ENCODE measurements at places on chromosomes 3 and 15.

DNA sequence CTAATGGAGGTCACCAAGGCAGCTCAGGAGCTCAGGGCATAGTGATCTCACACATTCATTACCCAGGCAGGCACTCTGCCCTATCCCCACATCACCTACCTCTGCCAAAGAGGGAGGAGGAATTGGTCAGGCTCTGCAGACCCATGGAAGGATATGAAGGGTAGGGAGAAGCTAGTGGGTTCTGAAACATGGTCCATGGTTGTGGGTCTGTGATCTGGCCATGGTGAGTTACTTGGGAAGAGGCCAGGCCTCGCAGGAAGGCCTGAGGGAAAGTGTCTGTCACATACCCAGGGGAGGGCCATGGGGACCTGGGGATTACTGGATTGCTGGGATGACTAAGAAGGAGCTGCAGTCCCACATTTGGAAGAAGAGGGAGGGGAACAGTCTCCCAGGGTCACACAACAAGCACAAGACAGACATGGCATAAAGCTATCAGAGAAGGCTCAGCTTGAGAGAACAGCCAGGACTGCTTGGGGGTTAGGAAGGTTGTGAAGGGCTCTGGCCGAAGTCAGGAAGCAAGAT, 1.4 kb upstream of the PRSS50 start:
- no peak for DNase-seq

DNA sequence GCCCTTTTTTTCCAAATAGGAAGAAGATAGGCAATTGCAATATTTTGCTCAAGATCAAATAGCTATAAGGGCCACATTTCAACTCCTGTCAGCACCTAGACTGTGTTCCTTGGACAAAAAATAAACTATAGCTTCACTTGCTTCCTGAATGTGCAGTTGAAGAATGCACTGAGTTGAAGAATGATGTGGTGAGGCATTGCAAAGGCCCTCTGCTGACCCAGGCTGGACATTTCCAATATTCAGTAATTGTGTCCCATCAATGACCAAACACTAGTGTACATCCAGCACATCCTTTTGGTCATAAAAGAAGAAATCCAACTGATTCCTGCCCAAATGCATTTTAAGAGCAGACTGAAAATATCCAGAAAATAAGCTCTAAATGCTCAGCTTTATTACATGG, 424.8 kb upstream of the TGFBR2 start:
- no peak for DNase-seq

GRCh38 chr3:33438881-33439545, 1.2 kb downstream of the UBP1 start:
- DNase-seq, result peak; percentile 59

DNA sequence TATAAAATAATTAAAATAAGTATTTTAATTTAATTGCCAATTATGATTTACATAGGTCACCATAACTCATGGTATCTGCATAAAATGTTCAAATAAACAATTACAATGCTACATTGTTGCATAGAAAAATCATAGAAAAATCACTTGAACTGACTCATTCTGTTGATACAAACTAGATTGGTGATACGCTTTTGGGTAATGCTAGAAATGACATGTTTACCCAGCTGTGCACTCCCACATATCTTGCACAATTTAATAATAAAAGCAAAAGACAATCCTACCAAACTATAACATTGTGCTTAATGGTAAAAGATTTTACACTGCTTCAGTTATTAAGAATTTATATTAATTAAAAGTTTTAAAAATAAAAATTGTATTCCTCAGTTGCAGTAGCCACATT, 45.8 kb upstream of the FBXL22 start:
- DNase-seq, result peak; percentile 62

- no peak for DNase-seq
Measured at GRCh38 chr15:26691249-26691648, 81.6 kb downstream of the GABRB3 start.

GRCh38 chr3:64533617-64534317, 154.0 kb downstream of the ADAMTS9 start:
- DNase-seq, result peak; percentile 10

DNA sequence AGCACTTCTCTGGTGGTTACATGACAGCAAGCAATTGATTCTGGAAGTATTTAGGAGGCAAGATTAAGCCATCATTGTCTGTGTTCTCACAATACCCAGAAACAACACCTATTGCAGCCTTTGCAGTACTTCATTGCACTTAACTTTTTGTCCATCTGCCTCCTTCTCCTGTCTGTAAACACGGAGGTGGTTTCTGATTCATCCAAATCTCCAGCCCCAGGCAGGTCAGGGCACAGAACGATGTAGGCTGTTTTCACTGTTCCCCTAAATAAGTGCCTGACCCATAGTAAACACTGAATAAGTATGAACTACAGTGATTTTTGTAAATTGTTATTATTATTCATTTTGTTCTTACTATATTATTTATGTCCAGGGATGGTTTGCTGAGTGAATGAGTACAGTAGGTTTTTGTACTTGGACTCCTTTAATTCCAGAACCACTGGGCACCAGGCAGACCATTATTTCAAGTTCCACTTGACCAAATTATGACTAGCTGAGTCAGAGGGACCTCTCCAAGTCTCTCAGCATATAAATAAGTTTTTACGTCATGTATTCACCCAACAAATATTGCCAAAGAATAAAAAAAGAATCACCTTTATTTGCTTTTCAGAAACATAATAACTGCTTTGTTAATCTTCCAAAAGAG, 283.3 kb upstream of the TRIM42 start:
- DNase-seq, result no peak

DNA sequence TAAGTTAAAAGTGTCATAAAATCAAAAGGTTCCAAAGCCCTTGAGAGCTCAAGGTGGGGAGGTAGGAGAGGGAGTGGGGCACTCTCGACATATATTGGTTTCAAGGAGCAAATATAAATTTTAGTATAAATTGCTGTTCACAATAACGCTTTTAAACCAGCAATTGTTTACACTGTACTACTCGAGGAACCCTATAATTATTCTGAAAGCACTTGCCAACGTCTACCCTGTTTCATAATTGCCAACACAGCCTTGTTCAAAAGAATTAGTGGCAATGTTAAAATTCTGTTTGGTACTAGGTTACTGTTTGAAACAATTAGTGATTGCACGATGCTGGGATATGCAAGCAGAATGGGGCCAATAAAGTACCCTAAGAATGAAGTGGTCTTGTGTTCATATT, 76.3 kb upstream of the ICE2 start:
- DNase-seq, result no peak

- no peak for DNase-seq
Measured at GRCh38 chr15:97566961-97567360, 393.5 kb upstream of the ARRDC4 start.

DNA sequence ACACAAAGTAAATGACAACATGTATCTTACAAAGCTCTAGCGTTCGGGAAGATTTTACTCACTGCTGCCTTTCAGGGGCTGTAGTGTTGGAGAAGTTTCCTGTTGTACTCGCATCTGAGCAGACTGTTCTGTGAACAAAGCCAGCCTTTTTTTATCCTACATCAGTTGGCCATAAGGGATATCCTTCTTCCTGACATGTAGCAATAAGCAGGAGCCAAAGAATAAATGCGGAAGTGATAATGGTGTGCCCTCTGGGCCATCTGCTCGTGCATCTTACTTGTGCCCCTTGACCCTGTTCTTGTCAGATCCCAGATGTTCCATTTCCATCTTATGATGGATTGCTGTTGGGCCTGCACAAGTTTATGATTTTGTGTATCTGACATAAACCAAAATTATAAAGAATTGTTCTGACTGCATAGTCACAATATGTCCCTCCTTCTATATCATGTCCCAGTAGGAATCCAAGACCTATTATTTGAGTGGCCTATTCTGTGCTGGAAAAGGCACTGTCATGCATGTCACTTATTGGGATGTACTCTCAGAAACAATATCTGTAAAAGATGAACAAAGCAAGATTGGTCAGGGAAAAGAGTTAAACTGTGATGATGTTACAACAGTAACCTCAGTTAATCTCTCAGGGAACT, 631.3 kb downstream of the NSUN3 start:
- no peak for DNase-seq

GRCh38 chr15:37921527-37922385, 12.7 kb upstream of the TMCO5A start:
- DNase-seq, result no peak

DNA sequence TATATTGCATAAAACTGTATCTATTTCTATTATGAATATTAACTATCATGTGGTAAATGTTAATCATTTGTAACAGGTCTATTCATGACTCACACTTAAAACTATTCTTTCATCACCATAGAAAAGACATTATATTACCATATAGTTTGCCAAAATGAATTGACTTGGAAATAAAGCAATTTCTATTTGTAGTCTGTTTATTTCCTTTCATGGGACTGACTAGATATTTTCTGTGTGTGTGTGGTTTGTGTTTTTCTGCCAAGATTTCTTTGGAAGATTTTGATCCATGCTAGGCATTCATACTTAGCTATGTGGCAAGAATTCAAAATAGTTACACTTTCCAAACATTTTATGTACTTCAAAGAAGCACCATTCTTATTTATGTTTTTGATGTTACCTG, 522.5 kb upstream of the AGTR1 start:
- no peak for DNase-seq

- peak; percentile 32 for DNase-seq
Measured at GRCh38 chr3:16841904-16842271, 42.9 kb upstream of the PLCL2 start.

DNA sequence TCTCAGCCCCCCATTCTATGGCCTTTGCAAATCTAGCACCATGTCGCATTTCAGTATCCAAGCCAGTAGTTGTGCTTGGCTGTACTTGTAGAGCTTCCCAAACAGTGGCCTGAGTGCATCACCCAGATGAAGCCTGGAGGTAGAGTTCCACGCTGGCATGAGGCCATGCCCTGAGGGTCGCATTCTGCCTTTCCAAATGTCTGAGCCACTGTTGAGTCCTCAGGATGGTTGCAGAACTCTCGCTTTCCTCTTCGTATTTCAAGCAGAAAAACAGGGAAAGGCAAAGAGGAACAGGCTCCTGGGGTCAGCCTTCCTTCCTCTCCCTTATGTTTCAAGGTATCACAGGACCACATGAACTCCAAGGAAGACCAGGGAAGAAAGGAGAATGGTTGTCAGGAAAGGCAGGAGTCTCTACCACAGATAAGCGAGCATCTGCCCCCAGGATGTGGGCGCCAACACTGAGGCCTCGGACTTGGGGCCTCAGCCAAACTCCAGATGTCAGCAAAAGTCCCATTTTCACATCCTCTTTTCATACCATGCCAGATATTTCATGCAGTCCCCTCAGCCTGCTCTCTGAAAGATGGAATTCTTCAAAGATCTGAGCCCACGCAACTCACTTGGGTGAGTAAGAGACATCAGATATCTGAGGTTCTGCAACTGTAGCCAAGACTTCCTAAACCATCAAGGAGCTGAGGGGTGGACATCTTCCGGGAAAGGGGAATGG, 19.4 kb upstream of the PRR20G start:
- peak; percentile 95 for DNase-seq

GRCh38 chr3:177089901-177090300, 107.4 kb downstream of the TBL1XR1 start:
- peak; percentile 11 for DNase-seq

- DNase-seq, result no peak
Measured at GRCh38 chr15:25667829-25668228, 195.3 kb downstream of the ATP10A start.

- DNase-seq, result no peak
Measured at GRCh38 chr3:55146216-55146615, 218.4 kb upstream of the LRTM1 start.

- DNase-seq, result no peak
Measured at GRCh38 chr3:127182848-127183714, 9.8 kb upstream of the PRR23E start.

- DNase-seq, result no peak
Measured at GRCh38 chr3:4355401-4356219, 52.4 kb downstream of the SETMAR start.

GRCh38 chr3:79418855-79419621, 348.8 kb downstream of the ROBO1 start:
- DNase-seq, result no peak

DNA sequence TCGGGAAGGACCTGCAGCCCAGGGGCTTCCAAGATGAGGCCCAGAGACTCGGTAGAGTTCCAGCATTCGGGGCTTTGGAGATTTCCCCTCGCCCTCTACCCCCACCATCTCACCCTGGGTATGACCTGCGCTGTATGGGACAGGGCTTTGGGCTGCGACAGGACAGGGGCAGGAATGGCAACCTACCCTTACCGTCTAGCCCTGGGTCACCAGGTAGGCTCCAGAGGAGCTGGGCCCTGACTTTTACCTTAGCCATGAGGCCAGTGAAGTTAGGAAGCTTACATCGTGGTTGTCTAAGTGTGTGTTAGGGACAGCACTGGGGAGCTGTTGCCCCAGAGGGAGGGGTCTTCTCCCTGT, 683 bp downstream of the PPM1M start:
- no peak for DNase-seq

DNA sequence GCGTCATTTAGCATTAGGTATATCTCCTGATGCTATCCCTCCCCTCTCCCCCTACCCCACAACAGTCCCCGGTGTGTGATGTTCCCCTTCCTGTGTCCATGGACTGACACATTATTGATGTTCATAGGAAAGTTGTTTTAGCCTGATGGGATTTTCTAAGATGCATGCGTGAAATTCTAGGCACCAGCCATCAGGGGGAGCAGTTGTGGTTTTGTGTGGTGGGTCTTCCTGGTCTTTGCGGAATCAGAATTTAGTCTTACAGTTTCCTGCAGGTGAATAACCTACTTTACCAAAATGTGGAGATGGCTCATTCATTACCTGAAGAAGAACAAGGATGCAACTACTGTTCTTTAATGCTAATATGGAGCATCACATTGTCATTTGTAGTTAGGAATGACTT, 455.0 kb upstream of the THBS1 start:
- peak; percentile 60 for DNase-seq

- DNase-seq, result no peak
Measured at GRCh38 chr3:34947834-34948233, 691.5 kb upstream of the ARPP21 start.

GRCh38 chr3:131806736-131807135, 228.1 kb downstream of the CPNE4 start:
- peak; percentile 17 for DNase-seq

DNA sequence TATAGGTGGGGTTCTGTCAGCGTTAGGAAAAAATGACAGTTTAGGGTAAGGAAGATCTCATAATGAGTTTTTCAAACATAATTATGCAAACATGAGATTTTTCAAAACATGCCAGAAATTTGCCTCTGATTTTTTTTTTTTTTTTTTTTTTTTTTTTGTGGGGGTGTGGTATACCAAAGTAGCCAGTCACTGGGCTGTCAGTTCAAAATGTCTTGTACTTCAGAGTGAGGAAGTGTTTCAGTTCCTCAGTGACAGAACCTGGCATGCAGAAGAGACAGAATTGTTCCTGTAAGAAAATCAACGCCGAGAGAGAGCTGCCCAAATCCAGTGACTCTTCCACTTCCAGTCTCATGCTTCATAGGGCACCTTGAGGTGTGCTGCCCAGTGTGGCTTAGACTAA, 9.7 kb downstream of the NCBP2 start:
- peak; percentile 31 for DNase-seq

All from suppressor macrophage treated with lipopolysaccharide for 1 hour (primary cell).